NCI-H1092 treated with DMSO at 0.1 percent for 48 hours (cell line): ENCODE measurements at places on chromosomes 7 and 10.
A peak's percentile ranks its signal among the peaks of the same experiment; 100 is the strongest.

GRCh38 chr10:33109788-33110469, 151.9 kb upstream of the ITGB1 start:
- no peak for DNase-seq

DNA sequence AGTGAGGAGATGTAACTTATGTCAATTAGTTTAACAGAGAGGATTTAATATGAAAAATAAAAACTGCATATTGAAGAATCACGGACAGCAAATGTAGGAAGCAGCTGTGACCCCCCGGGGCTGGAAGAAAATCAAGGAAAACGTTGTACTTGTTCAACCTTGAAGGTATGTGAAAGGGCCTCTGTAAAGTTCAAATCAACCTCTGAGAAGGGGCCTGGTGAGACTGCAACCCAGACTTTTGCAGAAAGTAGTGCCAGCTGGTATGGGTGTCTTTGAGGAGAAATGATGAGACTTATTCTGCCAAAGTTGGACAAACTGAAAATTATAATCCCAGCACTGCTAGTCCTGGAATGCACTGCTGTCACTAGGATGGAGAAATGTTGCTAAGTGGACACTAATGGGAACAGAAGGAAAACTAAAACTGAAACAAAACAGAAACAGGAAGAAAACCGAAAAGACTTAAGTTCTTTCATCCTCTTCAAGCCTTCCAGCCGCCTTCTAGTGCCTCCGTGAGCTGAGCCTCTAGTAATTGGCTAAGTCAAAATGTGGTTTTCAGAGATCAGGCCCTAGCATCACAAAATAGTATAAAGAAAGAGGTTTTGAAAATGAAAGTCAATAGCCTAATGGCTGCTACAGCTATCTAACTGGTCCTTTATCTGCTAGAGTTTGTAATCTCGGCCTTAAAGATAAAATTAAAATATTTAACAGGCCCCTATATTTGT, 253.7 kb upstream of the SORCS1 start:
- DNase-seq: no peak

- DNase-seq: no peak
Measured at GRCh38 chr10:47095848-47096612, 184.8 kb downstream of the PTPN20 start.

- peak; percentile 80 for DNase-seq
Measured at GRCh38 chr7:55432939-55433784, 68.0 kb downstream of the LANCL2 start.

DNA sequence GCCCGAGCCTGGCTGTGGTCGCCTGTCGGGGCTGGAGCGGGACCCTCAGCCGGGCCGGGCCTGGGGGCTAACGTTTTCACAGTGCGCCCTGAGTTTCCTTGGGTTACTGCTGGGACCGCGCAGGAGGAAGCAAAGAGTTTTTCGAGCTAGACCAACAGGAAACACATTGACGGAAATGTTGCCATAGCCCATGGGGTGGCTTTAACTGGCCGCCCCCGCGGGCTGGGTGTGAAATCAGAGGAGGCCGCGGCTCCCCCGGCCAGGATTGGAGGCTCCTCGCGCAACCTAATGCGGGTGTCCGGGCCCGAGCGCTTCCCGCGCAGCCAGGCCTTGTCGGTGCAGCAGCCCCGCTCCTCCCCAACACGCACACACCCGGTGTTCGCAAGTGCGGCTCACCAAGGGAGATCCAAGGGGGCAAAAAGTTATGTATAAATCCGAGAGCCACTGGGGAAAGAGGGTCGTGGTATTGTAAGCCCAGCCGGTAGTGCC, 1.9 kb downstream of the HHEX start:
- no peak for DNase-seq

- no peak for DNase-seq
Measured at GRCh38 chr10:20981419-20981953, 84.4 kb upstream of the NEBL start.

- DNase-seq: no peak
Measured at GRCh38 chr7:28682801-28683200, 270.5 kb downstream of the CREB5 start.

- no peak for DNase-seq
Measured at GRCh38 chr10:12221323-12222298, 25.6 kb downstream of the CDC123 start.

DNA sequence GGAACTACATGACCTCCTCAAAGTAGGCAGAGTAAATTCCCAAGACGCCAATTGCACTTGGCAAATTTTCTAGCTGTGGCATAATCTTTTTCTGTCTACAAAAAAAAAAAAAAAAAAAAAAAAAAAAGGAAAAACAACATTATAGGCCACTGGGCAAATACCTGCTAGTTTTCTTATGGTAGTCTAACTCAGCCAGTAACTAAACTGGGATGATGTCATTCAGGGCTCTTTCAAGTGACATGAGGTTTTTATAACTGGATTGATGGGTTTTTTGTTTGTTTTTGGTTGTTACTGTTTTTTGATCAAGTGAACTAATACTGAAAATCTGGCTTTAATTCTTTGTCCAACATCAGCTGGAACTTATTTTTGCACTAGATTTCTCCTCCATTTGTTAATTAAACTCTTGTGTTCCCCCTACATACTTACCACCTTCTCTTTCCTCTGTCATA, 7.4 kb upstream of the VIM start:
- DNase-seq: no peak

DNA sequence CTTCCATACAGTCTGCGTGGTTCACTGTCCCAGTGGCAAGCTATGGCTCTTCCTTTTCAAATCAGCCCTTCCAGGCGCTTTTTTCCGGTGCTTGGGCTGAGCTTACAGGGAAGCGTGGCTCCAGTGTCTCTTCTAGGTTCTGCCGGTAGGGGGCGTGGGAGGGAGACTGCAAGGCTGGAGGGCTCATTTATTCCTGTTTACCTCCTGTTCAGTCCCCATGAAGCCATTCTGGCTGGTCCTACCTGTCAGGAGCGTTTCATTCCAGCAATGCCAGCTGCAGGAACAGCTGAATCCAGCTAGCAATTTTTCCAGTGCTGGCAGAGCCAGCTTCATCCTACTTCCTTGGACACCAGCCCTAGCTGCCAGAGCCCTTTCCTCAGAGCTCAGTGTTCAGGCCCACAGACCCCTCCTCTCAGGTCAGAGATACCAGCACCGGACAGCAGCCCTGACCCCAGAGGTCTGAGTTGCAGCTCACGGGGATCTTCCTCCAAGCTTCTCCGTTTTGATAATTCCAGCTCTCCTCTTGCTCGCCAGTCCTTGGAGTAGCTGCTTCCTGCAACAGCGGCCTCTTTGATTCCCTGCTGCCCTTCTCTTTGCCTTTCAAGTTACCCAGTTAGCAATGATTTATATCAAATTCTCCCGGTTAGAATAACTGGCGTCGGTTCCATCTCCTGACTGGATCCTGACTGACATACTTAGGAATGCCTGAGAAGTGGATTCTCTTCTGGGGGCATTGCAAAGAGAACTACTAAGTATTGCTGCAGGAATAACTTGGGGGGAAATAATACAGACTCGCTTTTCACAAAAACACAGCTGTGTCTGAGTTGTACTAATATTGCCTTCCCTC, 129.8 kb downstream of the FRMD4A start:
- no peak for DNase-seq

GRCh38 chr10:72564596-72564995, 61.3 kb downstream of the MICU1 start:
- no peak for DNase-seq

- no peak for DNase-seq
Measured at GRCh38 chr10:60883187-60883586, 60.8 kb downstream of the RHOBTB1 start.

- no peak for DNase-seq
Measured at GRCh38 chr10:115239761-115240160, 146.6 kb downstream of the ATRNL1 start.

DNA sequence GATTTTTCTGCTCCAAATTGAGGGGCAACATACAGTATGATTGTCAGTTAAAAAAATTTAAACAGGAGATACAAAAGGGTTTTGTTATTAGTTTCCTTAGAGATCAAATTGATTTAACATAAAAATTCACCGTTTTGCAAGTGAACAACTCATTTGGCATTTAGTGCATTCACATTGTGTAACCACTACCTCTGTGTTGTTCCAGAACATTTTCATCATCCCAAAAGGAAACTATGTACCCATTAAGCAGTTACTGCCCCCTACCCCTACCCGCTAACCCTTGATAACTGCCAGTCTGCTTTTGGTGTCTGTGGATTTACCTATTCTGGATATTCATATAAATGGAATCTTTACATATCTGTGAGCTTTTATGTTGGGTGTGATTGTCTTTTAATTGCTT, 3.1 kb downstream of the ZRANB1 start:
- DNase-seq: no peak

- DNase-seq: peak; percentile 80
Measured at GRCh38 chr7:128755819-128756476, 16.8 kb downstream of the CALU start.

- no peak for DNase-seq
Measured at GRCh38 chr10:75660823-75661222, 229.4 kb downstream of the LRMDA start.

DNA sequence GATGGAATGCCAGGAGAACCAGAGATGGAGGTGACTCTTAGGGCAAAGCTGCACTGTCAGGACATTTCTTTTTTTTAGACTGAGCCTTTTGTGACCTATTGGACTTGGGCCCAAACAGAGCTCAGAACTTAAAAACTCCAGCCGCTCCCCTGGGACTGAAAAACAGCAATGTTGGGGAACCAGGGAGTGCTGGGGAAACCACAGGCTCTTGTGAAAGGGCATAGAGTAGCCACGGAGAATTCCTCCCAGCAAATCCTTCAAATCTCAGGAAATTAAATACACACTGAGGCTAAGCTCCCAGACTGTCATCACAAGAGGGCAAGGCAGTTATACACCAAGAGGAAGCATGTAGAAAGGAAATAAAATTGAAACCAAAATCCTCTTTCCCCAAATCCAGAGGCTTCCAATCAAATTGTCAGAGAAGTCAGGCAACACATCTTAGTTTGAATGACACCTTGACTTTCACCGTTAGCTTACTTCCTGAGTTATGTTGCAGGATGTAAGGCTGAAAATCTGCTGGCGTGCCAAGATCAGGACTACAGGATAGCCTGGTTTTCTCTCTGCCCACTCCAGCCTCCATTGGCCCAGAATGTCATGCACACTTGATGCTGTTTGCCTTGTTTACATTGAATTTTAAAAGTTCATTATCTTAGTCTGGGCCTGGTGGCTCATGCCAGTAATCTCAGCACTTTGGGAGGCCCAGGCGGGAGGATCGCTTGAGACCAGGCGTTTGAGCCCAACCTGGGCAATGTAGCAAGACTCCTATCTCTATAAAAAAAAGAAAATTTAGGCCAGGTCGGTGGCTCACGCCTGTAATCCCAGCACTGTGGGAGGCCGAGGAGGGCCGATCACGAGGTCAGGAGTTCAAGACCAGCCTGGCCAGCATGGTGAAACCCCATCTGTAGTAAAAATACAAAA, 2.6 kb upstream of the RFC2 start:
- DNase-seq: no peak

- DNase-seq: no peak
Measured at GRCh38 chr7:104445393-104445792, 117.0 kb downstream of the LHFPL3 start.

- no peak for DNase-seq
Measured at GRCh38 chr7:138477081-138477578, 17.1 kb downstream of the TRIM24 start.

GRCh38 chr10:91340613-91341362, 69.4 kb upstream of the HECTD2 start:
- peak; percentile 52 for DNase-seq

- DNase-seq: no peak
Measured at GRCh38 chr7:114297121-114297520, 117.5 kb upstream of the FOXP2 start.

GRCh38 chr7:130648580-130648979, 20.0 kb downstream of the COPG2 start:
- no peak for DNase-seq

- no peak for DNase-seq
Measured at GRCh38 chr10:122263971-122264370, 7.1 kb upstream of the BTBD16 start.

DNA sequence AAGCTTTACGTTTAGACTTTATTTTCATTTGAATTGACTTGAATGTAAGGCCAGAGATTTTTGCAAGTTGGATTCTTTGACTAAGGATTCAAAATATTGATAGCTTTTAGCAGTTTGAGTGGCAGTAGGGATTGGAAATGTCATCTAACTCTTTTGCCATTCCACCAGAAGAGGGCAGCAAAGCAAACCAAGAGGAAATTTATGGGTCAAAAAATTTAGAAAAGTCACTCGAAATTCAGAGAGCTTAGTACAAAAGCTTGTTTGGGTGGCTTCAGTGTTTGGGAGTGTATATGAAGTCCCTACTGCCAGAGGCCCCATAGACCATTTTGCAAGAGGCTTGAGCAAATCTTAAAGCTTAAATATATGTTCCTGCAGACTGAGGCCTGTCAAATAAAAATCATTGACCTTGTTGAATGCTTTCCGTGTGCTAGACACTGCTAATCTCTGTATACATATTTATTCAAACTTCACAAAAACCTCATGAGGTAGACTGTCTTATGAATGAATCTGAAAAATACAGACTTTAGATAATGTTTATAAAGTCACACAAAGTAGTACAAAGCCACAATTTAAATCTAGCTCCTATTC, 44.6 kb upstream of the RSBN1L start:
- peak; percentile 33 for DNase-seq

GRCh38 chr10:22453320-22453719, 108.0 kb downstream of the SPAG6 start:
- DNase-seq: no peak

- peak; percentile 78 for DNase-seq
Measured at GRCh38 chr7:112104120-112104519, 102.1 kb downstream of the DOCK4 start.

DNA sequence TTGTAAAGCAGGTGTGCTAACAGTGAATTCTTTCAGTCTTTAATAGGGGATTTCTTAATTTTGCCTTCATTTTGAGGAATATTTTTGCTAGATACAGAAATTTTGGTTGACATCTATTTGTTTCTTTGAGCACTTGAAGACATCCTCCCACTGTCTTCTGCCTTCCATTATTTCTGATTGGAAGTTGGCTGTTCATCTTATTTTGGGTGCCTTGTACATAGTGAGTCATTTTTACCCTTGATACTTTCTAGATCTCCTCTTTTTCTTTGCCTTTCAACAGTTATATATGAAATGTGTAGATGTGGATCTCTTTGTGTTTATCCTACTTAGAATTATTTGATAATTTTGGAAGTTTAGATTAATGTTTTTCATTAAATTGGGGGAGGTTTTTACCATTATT, 631.0 kb downstream of the AUTS2 start:
- DNase-seq: no peak

- DNase-seq: no peak
Measured at GRCh38 chr7:55575098-55575497, 2.8 kb upstream of the VOPP1 start.
